ENCODE measurements at places on chromosomes 3 and 15. TPM values are rescaled to one million over a fixed set of nuclear protein-coding genes. Genes with fewer than 3 reads are reported as not detected.

DNA sequence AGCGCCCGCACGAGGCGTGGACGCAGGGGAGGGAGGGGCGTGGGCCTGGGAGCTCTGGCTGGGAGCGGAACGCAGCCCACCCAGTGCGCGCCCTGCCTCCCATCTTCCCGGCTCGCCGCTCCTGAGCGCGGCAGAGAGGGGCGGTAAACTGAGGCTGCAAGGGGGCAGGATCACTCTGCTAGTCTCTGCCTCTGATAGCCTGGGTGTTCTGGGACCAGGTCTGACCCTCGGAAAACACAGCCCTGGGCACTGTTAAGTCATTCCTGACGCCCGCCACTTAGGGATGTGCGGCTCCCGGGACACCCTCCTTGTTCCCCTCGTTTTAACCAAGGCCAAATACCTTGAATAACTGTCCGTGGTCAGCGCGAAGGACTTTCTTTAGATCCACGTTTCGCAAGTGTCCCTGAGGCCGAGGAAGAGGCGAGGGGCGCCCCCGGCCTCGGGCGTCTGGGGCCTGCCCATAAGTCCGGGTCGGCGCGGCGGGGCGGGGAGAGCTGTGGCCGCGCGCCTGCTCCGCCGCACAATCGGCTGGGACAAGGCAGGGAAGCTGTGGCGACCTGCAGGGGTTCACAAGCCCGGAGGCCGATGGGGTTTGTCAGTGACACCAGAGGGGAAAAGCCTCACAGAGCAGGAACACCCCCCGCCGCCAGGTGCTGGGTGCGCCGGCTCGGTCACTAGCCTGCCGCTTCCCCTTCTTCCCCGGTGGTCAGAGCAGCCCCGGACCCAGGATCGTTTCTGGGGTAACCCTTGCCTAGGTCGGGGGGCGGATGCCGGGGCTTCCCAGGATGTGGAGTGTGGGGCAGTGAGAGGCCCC is 1.5 kb downstream of the ITPKA start:
- no peak for DNase-seq

GRCh38 chr3:4897765-4898453 is 81.3 kb upstream of the BHLHE40 start:
- no peak for DNase-seq

GRCh38 chr3:18295171-18295920 is 129.8 kb downstream of the SATB1 start:
- peak; percentile 87 for DNase-seq

DNA sequence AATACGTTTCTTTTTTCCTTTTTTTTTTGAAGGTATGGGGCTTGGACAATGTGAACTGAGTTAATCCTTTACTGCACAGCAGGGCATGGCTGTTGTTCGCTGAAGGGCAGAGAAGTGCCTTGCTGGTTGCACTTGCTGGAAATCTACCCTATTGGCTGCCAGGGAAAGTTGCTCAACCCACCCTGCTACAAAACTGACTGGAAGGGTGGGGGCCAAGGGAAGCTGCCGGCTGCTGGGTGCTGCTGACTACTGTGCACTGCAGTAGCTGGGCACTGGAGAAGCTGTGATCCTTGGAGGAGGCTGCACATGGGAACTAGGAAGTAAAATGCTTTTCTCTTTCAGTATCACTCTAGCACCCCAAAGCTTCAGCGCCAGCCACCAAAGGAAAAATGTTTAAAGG is 70.5 kb downstream of the ETV5 start:
- DNase-seq = no peak

DNA sequence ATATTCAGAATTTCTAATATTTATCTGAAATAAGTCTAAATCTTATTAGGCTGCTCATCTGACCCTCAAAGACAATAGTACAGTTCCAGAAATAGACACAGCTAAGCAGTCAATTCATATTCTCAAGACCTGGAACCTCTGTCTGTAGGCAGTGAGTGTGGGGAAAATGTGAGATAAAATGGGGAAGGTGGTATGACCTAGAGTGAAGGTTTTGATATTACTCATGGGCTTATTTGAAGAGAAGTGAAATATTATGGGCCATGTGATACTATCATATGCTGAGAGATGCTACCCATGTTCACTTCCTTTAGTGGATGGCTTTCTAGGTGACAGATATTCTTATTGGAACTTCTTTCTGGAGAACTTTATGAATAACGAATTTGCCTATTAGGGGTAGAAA is 33.5 kb downstream of the TGFBR2 start:
- no peak for DNase-seq

DNA sequence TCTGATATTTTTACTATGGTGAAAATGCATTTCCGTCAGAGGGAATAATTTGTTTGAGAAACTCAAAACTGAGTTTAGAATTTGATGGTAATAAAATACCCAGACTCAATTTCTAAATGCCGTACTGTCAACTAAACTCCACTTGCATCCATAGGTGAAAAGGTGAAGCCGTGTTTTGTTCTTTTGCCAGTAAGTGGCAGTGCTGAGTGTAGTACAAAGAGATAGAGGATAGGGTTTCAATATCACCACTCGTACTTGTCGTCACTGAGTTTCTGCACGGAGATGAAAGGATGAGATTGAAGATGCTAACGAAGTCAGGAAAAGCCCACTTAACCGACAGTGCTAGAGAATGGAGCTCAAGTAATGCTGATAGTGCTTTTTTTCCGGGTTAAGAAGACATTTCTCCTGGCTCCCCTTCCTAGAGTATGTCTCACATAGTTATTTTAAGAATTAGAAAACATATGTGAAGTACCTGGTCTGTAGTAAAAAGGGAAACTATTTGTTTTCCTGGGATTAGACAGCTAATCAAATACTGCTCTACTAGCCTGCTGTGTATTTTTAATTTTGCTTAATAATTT is 345.1 kb downstream of the IL5RA start:
- DNase-seq = no peak

DNA sequence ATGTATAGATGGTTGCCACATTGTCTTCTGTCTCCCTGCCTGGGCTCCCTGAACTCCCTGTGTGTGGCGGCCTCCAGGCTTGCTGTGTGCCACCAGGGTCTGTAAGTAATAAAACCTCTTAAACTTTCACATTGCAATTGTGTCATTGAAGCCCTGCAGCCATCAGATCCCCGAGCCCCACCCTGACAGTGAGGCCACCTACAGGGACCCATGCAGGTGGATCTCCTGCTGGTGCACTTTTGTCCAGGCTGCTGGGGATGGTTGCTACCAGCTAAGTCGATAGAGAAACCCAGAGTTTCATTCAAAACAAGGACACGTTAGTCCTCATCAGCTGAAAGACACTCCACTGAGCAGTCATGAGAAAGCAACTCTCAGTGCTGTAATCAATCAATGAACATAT is 133.6 kb upstream of the PRICKLE2 start:
- DNase-seq = no peak

GRCh38 chr3:73144276-73144675 is 82.8 kb downstream of the EBLN2 start:
- DNase-seq = no peak

DNA sequence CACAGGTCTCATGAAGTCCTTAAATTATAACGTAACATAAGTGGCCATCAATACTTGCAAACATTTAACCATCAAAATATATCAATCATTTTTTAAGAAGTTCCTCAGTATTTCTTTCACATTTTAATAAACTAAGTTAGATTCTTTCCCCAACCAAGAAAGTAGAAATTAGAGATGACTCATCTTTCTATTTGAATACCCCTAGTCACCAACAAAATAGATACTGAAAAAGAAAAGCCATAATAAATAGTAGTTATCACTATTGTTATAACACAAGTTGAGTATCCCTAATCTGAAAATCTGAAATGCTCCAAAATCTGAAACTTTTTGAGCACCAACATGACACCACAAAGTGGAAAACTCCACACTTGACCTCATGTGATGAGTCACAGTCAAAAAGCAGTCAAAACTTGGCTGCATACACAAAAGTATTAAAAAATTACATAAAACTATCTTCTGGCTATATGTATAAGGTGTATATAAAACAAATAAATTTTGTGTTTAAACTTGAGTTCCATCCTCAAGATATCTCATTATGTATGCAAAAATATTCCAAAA is 3.7 kb downstream of the SHQ1 start:
- DNase-seq = no peak

- no peak for DNase-seq
These were observed 3.6 kb upstream of the PTPN23 start for GRCh38 chr3:47377186-47377585.

DNA sequence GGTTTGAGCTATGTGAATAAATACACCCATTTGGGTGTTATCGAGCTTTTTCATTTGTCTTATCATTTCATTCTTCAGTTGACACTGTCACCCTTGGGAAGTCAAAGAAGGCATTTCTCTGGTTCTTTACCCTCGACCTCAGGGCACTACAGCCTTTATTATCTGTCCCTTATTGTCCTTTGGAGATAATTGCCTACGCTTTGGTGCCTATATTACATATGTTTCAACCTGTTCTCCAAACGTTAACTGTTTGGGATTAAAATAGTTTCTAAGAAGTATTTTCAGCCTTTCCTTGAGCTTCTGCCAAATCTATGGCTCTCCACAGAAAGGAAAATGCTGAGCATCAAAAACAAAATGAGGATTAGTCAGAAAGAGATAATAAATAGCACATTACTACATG is 395.4 kb upstream of the ADAMTS9 start:
- DNase-seq = no peak

DNA sequence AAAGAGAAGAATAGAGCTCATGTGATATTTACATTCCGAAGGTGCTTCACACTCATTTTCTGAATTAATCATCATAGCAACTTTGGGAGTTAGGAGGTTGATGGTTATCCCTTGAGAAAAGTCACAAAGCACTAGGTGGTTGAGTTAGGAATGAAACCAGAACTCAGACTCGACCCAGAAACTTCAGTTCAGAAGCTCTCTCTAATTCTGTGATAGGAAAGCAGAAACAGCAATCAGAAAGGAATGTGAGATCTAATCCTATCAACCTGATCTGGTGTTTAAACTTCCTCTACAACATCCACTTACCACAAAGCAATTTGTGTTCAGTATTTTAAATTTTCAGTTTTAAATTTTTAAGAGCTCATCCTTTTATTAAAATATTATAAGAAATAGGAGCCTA is 211.2 kb downstream of the CNTN3 start:
- no peak for DNase-seq

DNA sequence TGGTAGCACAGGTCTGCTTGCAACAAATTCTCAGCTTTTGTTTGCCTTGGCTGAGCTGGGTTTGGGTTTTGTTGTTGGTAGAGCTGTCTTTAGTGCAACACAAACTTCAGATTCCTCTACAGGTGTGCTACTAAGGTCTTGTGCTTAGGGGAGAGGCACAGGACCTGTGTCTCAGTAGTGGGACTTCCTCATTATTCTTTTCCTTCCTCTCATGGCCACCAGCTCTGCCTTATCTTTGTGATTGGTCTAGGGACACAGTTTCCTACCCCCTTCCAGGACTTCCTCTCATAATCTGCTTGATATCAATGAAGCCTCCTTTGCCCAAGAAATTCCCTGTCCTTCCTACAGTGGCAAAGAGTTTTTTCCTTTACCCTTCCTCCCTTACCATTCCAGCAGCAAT is 24.9 kb upstream of the DNAAF4 start:
- DNase-seq = no peak

- no peak for DNase-seq
These were observed 59.7 kb downstream of the SENP2 start for GRCh38 chr3:185645596-185646381.

DNA sequence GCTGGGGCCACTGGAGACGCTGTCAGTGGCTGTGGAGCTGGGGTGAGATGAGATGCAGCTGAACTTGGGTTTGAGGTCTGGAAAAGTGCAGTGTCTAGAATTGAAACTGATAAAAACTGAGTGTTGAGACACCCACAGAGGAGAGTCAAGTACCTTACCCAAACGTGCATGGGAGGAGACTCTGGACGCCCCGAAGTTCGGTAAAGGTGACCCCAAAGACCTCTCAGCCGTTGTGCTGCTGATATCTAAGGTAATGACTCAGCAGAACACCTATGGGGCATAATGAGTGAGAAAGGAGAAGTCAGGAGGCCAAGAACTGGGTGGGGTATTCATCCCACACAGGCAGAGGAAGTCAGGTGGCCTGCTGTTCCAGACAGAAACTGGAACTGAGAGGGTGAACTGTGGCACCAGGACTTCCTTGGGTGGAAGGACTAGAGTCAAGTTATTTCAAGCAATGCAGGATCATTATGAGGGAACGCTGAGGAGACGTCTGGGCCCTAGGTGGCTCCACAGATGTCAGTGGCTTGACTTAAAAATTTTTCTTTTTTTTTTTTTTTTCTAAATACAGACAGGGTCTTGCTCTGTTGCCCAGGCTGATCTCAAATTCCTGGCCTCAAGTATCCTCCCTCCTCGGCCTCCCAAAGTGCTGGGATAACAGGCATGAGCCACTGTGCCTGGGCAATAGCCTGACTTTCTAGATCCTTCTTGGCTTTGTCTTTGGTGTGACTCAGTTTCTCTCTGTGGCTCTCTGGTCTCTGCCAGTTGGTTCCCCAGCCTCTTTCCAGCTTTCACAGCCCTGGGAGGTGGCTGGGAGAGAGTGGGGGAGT is 67.6 kb upstream of the GCNT3 start:
- DNase-seq = no peak

DNA sequence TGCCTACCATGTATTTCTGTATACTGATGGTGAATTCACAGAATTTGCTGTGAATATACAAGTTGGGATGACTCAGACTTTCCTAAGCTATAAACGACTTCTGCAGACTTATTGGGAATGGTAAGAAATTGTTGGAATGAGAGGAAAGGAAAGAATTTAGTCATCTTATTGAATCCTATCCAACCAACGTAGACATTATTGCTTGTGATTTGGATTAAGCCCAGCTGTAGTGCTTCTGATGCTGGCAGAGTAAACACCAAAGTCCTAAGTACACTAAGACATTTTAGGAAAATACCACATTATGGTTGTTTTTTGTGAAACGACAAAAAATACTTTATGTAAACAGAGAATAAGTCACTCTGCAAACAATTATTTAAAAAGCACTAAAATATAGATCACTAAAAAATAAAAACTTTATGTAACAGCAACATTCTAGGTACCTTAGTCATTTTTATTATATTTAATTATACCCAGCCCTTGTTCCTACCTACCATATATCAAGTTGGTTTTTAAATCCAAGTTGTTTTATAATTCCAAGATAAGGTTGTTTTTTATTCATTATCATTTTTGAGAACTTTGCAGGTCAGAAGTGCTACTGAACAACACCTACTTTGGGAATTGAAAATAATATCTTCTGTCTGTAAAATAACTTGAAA is 99.2 kb upstream of the MLF1 start:
- DNase-seq = no peak

GRCh38 chr3:122916580-122916979 is 111.0 kb downstream of the SEMA5B start:
- no peak for DNase-seq

The LSAMP gene
- total RNA-seq = 12.2 TPM

The CMTM7 gene
- total RNA-seq = 48.0 TPM

All from kidney epithelial cell (primary cell).